Activated CD8-positive, alpha-beta memory T cell treated with anti-CD3 and anti-CD28 coated beads, Interleukin-2, amount 50 U/mL, for 4 hours (primary cell): ENCODE measurements at places on chromosomes 1 and 21.

- DNase-seq: no peak
These were observed 24.6 kb downstream of the PODN start for GRCh38 chr1:53086491-53087070.

DNA sequence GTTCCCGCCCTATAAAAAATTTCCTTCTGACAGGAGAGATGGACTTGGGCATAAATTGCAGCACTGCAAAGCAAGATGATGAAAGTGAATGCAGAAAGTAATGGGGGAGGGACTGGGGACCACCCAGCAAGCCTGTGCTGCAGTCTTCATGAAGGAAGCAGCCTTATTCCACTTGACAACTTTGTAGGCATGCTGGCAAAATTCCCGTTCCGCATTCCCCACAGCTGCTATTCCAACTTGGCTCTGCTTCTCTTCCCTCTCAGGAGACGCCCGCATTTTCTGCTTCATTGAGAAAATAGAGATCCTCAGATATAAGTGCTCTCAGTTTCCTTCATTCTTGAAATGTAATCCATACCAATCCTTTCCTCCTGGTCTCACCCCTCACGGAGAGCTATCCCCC lies 2.4 kb downstream of the HMGB4 start:
- DNase-seq: no peak

DNA sequence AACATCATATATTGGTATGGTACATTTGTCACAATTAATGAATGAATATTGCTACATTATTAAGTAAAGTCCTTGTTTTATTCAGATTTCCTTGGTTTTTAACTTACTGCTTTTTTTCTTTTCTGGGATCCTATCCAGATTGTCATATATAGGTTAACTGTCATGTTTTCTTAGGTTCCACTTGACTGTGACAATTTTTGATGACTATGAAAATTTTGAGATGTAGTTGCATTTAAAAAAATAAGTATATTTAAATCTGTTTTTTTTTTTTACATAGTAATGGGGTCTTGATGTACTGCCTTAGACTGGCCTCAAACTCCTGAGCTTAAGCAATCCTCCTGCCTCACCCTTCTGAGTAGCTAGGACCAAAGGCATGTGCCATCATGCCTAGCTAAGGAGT lies 76.8 kb downstream of the ATP6V1G3 start:
- DNase-seq: no peak

DNA sequence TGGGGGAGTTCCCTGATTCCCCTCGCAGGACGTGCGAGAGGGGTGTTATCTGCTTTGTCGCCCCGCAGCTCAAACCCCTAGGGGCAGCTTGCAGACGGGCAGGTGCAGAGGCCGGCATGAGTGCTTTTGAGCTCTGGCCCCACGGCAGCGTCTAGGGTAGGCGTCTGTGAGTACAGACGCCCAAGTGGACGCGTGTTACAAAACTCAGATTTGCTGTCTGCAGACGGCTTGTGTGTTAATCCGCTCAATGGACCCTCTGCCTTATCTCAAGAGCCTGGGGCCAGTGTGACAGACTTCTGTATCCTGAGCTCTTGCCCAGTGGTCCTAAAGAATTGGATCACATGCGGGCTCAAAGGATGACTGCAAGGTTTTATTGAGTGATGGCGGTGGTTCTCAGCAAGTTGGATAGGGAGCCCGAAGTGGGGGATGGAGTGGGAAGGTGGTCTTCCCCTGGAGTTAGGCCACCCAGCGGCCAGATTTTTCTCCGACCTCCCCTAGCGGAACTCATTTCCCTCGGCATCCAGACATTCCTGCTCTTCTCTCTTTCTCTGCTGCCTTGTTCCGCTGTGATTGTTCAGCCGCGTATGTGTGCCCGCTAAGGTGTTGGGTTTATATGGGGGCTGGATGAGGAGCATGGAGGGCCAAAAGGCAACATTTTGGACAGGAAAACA lies 9.4 kb downstream of the CFHR4 start:
- no peak for DNase-seq

DNA sequence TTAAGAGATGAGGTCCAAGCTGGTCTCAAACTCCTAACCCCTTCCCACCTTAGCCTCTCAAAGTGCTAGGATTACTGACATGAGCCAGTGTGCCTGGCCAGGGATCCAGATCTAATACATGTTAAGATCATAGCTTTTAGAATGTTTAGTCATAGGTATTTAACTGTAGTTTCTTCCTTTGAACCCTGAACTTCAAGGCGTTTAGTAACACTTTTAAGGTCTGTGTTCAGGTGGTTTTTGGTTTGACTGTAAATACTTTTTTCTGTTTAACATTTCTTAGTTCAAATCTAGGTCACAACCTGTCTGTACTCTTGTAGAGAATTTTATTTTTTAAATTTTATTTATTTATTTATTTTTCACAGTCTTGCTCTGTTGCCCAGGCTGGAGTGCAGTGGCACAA lies 28.1 kb downstream of the RAP1A start:
- DNase-seq: no peak

GRCh38 chr1:216528816-216529215 lies 105.6 kb upstream of the USH2A start:
- no peak for DNase-seq

- no peak for DNase-seq
These were observed 56.4 kb downstream of the ETS2 start for GRCh38 chr21:38861989-38862683.

GRCh38 chr1:228544021-228544850 lies 57.1 kb downstream of the RNF187 start:
- no peak for DNase-seq

GRCh38 chr21:39518055-39518846 lies 66.5 kb downstream of the SH3BGR start:
- DNase-seq: peak; percentile 35

GRCh38 chr1:48661726-48662463 lies 114.8 kb downstream of the BEND5 start:
- no peak for DNase-seq

GRCh38 chr1:28395181-28395580 lies 25.6 kb downstream of the PHACTR4 start:
- no peak for DNase-seq

DNA sequence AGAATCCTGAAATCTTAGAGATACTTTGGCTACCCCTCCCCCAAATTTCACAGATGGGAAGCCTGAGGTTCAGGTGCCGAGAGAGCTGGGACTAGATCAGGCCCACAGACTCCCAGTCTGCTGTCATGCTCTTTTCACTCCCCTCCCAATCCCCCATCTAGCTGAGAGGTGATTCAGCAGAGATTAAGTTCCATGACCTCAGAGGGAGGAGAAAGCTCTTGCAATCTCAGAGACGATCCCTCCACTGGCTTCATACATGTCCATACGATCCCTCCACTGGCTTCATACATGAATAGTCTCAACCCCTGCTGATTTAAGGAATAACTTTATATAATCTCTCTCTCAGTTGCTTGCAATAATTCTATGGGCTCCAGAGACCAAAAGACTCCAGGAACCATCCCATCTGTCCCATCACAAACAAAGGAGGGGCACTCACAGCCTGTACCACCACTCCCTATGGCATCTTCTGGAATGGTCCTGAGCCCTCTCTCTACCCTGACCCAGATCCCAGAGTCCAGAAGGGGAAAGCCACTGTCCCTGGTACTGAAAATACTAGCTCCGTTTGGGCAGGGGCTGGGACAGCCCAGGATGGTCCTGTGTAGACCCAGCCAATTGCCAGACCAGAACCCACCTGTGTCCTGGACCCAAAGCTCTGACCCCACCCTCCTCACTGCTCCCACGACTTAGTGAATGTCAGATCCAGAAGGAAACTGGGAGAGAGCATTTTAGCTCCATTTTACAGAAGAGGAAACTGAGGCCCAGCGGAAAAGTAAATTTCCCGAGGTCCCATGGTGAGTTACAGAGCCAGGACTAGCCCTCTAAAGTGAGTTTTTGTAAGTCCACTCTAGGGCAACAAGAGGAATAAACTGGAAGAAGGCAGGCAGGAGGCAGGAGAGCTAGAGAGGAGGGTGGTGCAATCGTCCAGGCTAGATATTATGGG lies 27.1 kb downstream of the RIMS3 start:
- DNase-seq: no peak

GRCh38 chr1:70441392-70442035 lies 30.4 kb downstream of the CTH start:
- DNase-seq: no peak

GRCh38 chr1:180888870-180889269 lies 23.8 kb upstream of the KIAA1614 start:
- DNase-seq: no peak

- DNase-seq: no peak
These were observed 129.5 kb downstream of the ADSS2 start for GRCh38 chr1:244322181-244322580.

GRCh38 chr21:39108291-39109162 lies 74.7 kb downstream of the PSMG1 start:
- DNase-seq: no peak

GRCh38 chr1:203765029-203765837 lies at the start of gene LAX1:
Gene LAX1 (plus strand): TSS chr1:203765183. CDS start chr1:203765566, 383 bp downstream.
- DNase-seq: peak; percentile 77

- no peak for DNase-seq
These were observed 9.3 kb downstream of the KIF21B start for GRCh38 chr1:201013991-201014815.

GRCh38 chr1:109258481-109259466 lies 9.4 kb downstream of the CELSR2 start:
- DNase-seq: no peak

- DNase-seq: no peak
These were observed 2.8 kb downstream of the MYCL start for GRCh38 chr1:39898648-39899603.

DNA sequence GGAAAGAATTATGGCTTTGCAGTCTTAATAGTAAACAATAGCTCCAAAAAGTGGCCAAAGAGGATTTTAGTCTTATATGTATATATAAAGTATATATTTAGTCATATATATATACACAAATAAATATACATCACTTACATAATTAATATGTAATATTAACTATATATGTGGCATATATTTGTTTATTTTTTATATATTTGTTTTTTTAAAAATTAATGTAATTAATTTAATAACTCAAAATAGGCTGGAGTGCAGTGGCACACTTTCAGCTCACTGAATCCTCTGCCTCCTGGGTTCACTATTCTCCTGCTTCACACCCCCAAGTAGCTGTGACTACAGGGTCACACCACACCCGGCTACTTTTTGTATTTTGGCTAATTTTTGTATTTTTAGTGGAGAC lies 532.6 kb downstream of the KCNT2 start:
- DNase-seq: no peak

DNA sequence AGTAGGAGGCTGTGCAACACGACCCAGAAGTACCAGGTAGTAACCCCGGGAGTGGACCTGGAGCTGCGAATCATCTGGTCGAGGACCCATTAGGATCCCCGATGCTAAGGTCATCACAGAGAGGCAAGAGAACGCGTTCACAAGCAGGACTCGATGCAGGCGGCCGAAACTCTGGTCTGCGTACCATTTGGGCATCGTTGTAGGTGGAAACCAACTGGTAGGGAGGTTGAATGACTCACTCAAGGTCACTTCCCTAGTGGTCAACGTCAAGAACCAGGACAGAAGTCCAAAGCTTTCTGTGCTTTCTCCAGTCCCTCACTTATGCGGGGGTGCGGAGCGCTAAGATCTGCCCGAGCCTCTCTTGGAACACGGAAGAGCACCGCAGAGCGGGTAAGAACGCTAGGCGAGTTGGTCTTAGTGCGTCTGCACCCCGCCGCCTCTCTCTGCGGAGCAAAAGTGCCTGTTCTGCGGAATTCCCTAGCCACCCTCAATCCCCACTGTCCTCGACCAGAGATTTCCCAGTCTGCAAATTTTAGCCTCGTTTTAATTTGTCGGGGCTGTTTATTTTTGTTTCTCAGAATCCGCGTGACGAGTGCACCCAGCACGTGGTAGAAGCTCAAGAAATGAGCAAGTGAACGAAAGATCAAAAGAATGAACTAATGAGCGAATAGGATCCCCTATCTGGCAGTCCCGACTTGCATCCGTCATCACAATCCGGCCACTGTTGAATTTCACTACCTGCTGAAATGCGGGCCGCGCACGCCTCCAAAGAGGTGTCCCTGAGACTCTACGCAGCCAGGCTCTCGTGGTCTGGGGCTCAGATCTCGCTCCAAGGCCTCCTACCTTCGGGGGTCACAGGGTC lies 12.2 kb downstream of the HLX start:
- no peak for DNase-seq

- DNase-seq: no peak
These were observed 53.1 kb upstream of the WNT4 start for GRCh38 chr1:22196041-22196440.

DNA sequence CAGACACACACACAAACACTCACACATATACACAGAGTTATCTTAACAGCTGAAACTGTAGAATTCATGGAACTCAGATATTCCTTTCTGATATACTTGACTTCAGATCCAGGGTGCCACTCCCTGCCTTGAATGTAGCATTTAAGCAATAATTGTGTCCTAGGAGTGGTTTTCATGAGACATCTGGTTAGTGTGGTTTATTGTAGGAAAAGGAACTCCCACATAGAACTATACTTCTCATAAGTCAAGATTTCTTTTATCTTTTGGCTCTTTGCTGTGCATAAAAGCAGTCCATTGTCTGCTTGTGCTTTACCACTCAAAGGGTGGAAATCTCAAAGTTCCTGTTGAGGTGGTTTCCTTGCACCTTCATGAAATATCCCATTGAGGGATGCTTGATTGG lies 272.6 kb upstream of the SGIP1 start:
- DNase-seq: no peak

DNA sequence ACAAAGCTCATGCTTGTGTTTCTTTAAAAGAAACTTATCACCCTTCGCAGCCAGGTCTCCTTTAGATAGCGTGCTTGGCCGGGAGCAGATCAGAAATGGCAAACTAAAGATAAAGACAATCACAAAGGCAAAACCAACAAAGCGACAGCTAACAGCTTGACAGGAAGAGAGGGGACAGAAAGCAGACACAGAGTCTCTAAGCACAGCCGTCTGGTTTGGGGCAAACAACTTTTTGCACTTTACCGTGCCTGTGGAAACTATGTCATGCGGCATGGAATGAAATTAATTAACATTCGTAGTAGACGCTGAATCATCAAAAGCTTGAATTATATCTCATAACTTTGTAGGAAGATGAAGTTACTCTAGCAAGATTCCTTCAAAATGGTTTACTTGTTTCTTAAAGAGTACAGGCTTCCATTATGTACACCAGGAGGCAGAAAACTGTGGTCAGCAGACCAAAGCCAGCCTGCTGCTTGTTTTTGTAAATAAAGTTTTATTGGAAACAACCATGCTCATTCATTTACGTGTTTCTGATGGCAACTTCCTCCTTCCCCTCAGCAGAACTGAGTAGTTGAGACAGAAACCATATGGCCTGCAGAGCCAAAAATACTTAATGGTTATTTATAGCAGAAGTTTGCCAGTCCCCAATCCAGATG lies 183.2 kb downstream of the KIF26B start:
- DNase-seq: no peak

DNA sequence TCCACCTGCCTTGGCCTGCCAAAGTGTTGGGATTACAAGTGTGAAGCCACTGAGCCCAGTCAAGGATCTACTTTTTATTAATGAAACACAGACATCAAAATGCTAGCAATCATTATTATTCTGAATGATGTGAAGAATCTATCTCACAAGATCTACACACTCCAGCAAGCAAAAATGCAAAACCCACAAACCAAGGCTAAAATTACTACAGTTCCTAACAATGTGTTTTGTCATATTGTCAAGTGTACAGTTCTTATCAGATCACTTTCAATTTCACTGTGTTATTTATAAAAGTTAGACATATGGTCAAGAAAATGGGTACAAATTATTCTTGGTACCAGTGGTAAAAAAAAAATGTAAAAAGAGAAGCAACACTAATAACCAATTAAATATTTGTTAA lies 61.3 kb upstream of the SDC3 start:
- no peak for DNase-seq

- no peak for DNase-seq
These were observed 41.5 kb upstream of the SRSF10 start for GRCh38 chr1:24021403-24022266.

- DNase-seq: no peak
These were observed 28.3 kb downstream of the SUCO start for GRCh38 chr1:172561252-172561651.

- no peak for DNase-seq
These were observed 4.5 kb upstream of the LRRC8D start for GRCh38 chr1:89816366-89816765.
